Activated effector memory CD4-positive, alpha-beta T cell treated with anti-CD3 and anti-CD28 coated beads, Interleukin-2, amount 50 U/mL, for 16 hours (primary cell): ENCODE measurements at places on chromosomes 2 and 18.

- DNase-seq = no peak
Observed at GRCh38 chr2:234025466-234025865, 25.0 kb upstream of the SPP2 start.

- DNase-seq = no peak
Observed at GRCh38 chr2:181426672-181427071, 30.5 kb upstream of the ITGA4 start.

DNA sequence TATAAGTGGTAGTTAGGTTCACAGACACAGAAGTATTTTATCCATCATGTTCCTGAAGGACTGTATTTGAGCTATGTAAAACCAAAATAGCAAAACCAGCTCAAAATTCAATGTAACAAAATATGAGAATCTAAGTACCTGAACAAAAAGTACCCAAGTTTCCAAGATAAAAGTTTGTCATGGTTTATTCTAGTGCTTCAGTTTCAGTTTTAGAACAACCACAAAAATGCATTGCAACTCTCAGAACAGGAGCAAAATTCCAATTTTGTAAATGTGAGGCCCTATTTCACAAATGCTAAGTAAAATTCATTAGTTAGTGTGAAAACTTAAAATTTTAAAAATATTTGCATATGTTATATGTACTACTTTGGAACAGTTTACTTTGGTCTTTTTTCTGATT is 5.0 kb upstream of the ALPK2 start:
- DNase-seq = no peak

DNA sequence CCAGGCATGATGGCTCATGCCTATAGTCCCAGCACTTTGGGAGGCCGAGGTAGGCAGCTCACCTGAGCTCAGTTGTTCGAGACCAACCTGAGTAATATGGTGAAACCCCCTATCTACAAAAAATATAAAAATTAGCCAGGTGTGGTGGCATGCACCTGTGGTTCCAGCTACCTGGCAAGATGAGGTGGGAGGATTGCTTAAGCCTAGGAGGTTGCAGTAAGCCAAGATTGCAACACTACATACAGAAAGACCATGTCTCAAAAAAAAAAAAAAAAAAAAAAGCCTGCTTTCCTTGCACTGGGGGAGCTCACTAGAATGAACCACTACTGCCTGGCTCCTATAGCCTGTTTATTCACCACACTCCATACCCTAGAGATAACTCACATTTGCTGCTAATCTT is 7.4 kb upstream of the MAT2A start:
- no peak for DNase-seq

DNA sequence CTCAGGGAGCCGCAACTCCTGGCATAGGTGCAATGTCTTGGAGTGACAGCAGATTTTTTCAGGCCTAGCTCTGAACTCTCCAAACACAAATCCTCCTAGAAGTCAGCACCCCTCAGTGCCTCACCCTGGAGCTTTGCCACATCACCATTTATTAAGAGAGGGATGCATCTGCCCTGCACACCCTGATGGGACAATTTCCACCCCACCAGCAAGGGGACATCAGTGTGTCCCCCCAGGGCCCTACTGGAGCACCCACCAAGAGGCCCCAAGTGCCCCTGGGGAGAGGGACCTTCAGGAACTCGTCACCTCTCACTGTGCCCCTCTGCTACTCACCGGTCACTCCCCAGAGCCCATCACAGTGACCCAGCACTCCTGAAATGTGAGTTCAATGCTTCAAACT is 144.7 kb downstream of the NDUFA10 start:
- peak; percentile 36 for DNase-seq

- no peak for DNase-seq
Observed at GRCh38 chr18:41703744-41704530, 251.1 kb upstream of the PIK3C3 start.

- DNase-seq = no peak
Observed at GRCh38 chr2:1816414-1816911, 72.1 kb upstream of the PXDN start.

DNA sequence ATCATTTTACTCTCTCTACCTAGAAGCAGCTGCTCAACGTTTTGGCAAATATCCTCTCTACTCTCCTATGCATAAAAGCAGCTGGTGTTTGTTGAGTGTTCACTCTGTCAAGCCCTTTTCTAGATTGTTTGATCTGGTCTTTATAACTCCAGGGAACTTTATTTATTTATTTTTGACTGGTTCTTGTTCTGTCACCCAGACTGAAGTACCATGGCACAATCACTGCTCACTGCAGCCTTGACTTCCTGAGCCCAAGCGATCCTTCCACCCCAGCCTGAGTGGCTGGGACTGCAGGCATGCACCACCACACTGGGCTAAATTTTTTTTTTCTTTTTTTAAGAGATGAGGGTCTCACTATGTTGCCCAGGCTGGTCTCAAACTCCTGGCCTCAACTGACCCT is 12.7 kb downstream of the CATIP start:
- DNase-seq = no peak

DNA sequence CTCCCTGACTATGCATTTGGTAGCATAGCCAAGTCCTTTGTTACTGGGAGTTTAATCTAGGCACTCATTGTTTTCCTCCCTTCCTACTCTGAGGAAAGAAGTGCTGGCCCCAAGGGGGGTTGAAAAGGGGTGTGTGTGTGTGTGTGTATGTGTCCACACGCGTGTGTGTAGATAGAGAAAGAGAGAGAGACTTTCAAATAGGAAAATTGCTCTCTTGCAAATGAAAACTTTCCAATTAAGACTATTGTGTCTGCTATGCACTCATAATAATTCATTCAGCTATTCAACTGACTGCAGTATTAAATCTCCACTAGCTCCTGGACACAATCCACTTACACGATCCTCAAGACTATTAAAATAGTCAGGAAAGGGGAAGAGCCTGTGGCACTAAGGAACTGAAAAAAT is 92.9 kb upstream of the CSRNP3 start:
- DNase-seq = no peak
